ENCODE measurements at places on chromosomes 5 and 9.
A peak's percentile ranks its signal among the peaks of the same experiment; 100 is the strongest.

DNA sequence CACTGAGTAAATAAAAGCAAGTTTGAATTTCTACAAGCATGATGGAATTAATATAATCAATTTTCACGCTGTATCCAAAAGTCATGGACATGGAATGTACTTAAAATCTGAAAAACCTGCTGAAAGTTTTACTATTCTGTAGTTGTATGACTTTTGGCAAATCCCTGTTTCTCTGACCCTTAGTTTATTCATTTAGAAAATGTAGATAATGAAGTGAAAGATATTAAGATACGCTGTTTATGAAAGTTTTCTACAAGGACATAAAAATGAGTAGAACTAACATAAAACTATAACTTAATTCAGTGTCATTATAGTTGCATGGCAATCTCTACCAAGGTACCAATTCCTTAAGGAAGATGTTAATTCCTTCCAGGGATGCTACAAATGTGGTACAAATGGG lies 363.2 kb upstream of the MPDZ start:
- DNase-seq, result no peak

GRCh38 chr5:94830520-94830919 lies 212.1 kb downstream of the SLF1 start:
- DNase-seq, result peak; percentile 21

- DNase-seq, result no peak
Observed at GRCh38 chr5:142819292-142819691, 49.1 kb downstream of the ARHGAP26 start.

DNA sequence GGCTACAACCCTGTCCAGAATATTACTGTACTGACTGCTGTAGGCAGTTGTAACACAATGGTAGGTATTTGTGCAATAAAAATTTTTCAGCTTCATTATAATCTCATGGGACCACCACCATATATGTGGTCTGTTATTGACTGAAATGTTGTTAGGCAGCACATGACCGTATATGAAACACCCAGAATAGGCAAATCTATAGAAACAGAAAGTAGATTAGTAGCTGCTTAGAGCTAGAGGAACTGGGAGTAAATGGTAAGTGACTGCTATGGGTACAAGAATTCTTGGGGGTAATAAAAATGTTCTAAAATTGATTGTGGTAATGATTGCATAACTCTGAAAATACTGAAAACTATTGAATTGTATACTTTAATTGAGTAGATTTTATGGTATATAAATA lies 185.7 kb downstream of the ESM1 start:
- no peak for DNase-seq

DNA sequence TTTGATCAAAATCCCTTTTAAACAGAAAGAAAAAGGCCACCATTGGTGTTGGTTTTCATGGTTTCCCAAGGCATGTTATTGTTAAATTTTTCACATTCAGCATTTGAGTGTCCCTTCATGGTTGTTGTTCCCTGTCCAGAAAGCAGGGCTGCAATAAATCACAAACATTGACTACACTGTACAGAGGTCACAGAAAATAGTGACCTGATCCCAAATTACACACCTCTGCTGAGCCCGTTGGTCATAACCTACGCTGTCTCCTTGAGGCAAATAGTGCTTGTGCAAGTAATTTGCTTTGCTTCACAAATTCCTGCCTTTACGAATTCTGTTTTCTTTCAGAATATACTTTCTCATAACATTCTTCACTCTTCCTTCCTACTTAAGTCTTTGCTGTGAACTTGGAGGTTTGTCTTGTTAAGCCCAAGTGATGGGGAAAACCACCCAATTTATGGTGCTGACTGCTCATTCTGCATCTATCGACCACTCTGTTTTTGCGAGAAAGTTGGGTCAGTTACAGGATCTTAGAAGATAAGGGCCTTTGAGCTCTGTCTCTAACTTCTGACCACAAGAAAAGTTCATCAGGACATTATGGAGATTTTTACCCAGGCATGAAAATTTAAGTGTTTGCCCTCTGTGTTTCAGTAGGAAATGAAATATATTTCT lies 16.0 kb downstream of the PIK3R1 start:
- DNase-seq, result no peak

All from H7 (cell line).